NCI-H2171 (cell line): ENCODE measurements at places on chromosomes 5 and 9.

GRCh38 chr9:114694719-114695269 is 12.8 kb upstream of the TEX48 start:
- no peak for DNase-seq

DNA sequence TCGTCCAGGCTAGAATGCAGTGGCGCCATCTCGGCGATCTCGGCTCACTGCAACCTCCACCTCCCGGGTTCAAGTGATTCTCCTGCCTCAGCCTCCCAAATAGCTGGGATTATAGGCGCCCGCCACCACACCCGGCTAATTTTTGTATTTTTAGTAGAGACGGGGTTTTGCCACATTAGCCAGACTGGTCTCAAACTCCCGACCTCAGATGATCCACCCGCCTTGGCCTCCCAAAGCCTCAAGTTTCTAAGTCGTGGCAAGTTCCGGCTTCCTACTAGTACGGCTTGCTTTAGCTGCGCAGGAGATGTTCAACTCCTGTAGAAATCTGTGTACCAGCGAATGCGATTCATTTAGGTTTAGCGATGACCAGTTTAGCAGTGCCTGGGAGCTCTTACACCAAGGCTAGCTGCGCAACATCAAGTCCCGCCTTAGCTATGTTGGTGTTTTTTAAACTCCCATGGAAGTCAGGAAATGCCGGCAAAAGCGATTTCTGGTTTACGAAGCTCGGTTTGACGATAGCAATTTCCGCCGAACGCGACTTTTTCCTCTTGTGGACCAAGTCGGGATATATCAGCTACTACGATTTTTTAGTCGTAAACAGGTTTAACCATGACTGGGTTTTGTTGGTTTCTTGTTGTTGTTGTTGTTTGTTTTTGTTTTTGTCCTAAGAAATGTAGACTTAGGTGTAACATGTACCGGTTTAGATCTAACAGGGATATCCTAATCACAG is 46.4 kb downstream of the ANXA2R start:
- DNase-seq, result no peak

DNA sequence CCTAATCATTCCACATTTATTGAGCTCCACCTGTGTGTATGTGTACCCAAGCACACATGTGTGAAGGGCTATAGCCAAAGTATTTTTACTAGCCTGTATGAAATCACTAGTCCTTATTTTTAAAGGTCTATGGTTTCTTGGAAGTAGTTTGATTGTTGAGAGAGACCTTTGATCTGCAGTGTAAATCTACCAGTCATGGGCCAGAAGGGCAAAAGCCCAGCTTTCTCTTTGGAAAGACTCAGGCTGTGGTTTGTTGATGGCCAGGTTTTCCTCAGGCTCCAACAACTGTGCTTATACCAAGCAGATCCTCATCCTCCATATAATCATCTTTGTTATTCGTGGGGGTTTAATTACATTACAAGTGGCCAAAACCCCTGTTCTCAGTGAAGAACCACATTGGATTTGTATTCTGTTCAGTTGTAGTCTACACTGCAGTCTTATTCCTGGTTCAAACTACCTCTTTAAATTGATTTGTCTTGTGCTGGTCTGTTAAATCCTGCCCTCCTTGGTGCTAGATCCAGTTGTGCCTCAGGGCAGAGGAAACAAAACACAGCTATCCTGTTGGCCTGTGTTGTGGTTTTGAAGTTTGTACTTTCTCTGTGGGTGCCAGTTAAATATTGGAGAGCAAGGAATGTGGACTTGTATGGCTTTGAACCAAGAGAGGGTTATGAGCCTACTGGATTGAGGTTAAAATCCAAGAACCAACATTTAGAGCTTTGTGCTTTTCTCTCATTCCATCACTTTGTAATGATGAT is 13.3 kb downstream of the CDC26 start:
- DNase-seq, result no peak

- DNase-seq, result no peak
Measured at GRCh38 chr9:133111808-133112662, 9.0 kb downstream of the RALGDS start.

DNA sequence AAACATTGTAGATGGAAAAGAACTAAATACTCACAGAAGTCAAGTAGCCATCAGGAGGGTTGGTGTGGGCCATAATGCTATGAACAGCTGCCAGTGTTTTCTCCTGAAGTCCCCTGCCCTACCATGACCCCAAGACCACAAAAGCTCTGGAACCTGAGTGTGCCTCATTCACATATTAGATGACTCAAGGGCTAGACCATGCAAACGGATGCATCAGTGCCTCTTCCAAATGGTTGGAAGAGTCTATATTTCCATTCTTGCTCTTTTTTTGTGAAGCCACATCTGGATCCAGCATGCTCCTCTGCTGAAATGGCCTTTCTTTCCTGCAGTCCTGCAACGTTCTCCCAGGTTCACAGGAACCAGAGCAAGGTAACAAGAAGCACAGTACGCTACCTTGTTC is 136.6 kb upstream of the EPB41L4A start:
- no peak for DNase-seq

DNA sequence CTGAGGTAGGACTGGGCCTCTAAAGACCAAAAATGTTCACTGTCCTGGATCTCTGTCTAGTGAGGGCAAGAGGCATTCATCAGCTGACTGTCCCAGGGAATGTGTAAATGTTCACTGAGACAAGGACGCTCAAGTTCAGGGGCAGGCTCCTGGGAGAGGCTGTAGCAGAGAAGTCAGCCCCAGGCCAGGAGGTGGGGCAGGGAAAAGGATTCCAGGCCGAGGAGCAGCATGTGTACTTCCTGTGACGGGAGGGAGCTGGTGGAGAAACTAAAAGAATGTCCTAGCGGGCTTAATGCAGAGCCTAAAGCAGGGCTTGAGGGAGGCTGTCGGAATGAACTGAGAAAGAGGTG is 205.8 kb downstream of the GABBR2 start:
- no peak for DNase-seq

- DNase-seq, result no peak
Measured at GRCh38 chr9:35650341-35651158, at the start of gene SIT1. Gene SIT1 (minus strand): TSS chr9:35650931. CDS start chr9:35650853, 78 bp downstream.

DNA sequence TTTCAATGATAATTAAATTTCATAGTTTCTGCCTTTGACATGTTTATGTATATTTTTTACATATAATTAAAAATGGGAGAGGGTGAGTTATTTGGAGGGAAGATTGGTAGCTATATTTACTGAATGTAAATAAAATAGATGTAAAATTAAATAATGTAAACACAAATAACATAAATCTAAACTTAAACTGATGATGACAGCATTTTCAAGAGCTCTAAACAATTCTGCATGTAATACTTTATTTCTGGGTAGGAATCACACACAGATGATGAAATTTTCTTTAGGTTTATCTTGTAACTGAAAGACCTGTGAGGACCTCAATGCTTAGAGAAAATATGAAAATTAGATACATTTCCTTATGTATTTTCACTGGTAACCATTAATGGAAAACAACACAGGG is 42.2 kb upstream of the RIOK2 start:
- no peak for DNase-seq

DNA sequence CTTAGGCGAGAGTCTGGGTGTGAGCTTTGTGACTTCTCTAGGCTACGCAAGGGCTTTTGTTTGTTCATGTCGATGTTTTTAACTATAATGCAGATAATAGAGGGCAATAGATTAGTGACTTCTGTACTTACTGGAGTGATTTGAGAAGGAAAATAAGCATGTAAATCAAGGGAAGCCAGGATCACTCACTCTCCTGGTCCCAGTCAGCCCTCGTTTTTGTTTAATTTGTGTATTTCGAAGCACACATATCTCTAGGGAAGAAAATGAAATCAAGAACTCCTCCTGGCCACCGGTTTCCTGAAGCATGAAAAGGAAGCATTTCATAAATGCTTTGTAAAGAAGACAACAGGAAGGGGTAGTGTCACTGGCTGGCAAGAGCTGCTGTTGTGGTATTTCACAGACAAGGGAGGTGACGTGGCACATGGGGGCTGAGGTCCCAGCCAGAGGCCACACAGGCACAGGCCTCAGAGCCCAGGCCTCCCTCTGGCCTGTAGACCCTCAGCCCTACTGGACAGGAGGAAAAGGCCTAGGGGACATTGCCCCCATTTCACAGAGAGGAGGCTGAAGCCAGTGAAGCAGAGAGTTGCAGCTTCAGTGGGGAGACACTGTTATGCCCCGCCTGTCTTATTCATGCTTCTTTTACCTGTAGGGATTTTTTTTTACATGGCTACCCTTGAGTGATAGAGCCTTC is 34.1 kb downstream of the IRF1 start:
- DNase-seq, result no peak

- no peak for DNase-seq
Measured at GRCh38 chr5:27144456-27144855, 106.1 kb upstream of the CDH9 start.

DNA sequence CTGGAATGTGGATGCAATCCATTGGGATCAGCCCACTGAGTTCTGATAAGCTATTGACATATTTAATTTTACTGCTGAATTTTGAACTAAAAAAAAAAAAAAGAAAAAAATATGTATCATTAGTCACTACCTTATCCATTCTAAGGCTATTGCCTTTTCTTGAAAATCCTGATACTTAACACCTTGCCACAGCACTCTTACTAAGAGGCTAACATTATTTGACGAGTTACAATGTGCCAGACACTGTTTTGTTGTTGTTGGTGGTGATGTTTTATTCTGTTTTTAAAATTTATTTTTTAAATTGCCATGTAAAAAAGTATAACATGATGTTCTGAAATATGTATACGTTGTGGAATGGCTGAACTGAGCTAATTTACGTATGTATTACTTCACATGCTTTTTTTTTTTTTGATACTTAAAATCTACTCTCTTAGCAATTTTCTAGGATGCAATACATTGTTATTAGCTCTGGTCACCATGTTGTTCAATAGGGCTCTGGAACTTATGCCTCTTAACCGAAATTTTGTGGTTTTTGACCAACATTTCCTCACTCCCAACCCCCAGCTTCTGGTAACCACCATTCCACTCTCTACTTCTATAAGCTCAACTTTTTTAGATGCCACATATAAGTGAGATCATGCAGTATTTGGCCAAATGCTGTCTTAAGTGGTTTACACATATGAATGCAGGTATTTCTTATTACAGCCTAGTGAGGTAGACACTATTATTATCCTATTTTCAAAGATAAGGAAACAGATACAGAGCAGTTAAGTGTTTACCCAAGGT is 134.8 kb upstream of the PCA3 start:
- DNase-seq, result no peak

GRCh38 chr9:4301971-4302427 is 2.1 kb upstream of the GLIS3 start:
- no peak for DNase-seq

GRCh38 chr9:134055981-134056461 is 11.8 kb downstream of the BRD3 start:
- no peak for DNase-seq

- DNase-seq, result no peak
Measured at GRCh38 chr9:14275331-14275730, 38.6 kb downstream of the NFIB start.

DNA sequence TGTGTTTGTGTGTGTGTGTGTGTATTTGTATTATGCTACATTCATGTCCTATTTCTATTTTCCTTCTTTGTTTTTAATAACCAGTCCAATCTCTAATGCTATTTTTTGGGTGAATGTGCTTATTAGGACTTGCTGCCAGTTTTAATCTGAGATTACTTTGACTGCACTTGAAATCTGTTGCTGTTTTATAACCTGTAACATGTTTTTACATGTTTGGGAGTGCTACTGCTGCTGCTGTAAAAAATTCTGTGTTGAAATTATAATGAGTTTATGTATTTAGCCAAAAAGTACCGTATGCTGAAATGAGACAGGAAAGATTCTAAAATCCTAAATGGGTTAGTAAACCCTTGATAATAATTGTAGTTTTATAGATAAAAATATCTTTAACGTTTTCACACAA is 104.7 kb upstream of the SSBP2 start:
- no peak for DNase-seq

DNA sequence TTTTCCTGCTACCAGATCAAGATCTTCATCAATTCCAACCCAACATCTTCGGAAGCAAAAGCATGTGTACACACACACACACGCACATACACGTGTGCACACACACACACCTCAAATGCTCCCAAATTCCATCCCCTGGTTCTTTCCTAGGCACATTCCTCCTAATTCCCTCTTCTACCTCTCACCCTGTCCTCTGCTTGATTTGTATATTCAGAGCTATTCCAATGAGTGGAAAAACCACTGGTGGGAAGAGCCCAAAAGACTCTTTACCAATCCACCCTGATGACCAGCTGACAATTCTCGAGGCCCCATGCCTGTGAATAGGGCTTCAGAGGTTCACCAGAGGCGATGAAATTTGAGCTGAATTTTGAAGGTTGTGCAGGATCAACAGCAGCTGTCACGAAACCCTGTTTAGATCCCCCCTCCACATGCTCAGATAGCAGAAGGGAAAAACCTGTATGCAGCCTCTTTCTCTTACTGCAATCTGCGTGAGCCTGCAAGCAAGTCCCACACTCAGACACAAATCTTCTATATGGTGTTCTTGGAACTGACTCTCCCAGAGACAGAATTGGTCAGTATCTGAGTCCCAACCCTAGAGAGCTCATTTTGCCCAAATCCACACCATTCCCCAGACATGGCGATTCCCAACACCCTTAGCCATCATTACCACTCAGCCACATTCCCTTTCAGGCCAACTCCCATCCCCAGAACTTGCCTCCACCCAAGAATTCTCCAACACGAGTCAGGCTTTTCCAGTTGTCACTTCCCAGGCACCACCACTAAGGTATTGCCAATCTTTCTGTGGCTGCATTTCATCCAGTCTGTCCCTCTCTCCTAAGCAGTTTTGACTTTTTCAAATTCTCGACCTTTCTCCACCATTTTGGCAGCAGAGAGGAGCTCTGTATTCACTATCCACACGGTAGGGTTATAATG is 4.3 kb upstream of the TRIO start:
- DNase-seq, result peak; percentile 93

DNA sequence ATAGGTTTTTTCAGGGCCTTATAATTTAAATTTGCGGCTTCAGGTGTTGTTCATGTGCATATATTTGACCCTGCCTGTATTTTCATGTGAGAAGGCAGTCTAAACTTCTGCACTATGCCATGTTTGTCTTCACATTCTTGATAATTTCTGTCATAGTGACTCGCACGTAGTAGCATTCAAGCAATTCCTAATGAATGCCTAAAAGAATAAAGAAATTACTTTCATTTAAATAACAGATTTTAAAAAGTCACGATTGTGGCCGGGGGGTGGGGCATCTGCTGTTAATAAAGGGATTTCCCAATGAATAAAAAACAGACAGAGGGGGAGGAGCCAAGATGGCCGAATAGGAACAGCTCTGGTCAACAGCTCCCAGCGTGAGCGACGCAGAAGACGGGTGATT is 318.0 kb downstream of the ADAMTS6 start:
- DNase-seq, result no peak

GRCh38 chr9:2319421-2319820 is 302.2 kb upstream of the VLDLR start:
- no peak for DNase-seq
